ENCODE measurements at places on chromosomes 7 and 10.

DNA sequence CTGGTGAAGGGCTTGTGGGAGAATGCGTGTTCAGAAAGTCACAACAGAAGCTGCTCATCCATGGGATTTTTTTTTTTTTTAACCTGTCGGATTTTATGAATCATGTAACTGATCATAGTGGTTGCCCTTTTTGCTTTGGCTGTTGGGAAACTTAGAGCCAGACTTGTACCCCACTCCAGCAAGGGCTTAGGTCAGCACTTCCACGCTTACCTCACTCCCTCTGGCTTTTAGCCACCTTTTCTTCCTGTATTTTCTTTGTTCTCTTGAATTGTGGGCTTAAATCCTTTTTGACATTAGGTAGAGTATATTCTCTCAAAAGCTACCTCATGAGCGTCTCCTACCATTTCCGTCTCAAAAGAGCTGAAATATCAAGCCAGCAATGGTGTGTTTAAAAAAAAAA, 113.6 kb upstream of the BTBD16 start:
- no peak for DNase-seq

GRCh38 chr7:65907501-65908198, 34.8 kb downstream of the VKORC1L1 start:
- DNase-seq: peak; percentile 29

- DNase-seq: no peak
Measured at GRCh38 chr10:79434821-79435251, 10.6 kb downstream of the ZCCHC24 start.

GRCh38 chr7:27605283-27605682, 57.4 kb downstream of the HIBADH start:
- DNase-seq: no peak

DNA sequence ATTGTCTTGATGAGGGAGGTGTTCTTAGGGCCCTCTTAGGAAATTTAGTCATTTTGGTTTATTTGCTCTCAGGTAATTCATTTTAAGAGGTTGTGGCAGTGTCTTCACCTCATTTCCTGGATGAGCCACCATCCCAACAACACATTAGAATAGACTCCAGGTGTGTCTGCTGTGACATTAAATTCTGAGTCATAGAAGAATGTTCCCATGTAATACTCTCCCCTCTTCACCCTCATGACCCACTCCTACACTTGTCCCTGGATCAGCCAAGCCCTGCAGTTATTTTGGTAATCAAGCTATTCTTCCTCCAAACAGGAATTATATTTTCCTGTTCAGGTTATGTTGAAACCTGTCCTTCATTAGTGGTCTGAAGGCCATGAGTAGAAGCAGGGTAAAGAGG, 944.1 kb downstream of the SORCS3 start:
- DNase-seq: no peak

DNA sequence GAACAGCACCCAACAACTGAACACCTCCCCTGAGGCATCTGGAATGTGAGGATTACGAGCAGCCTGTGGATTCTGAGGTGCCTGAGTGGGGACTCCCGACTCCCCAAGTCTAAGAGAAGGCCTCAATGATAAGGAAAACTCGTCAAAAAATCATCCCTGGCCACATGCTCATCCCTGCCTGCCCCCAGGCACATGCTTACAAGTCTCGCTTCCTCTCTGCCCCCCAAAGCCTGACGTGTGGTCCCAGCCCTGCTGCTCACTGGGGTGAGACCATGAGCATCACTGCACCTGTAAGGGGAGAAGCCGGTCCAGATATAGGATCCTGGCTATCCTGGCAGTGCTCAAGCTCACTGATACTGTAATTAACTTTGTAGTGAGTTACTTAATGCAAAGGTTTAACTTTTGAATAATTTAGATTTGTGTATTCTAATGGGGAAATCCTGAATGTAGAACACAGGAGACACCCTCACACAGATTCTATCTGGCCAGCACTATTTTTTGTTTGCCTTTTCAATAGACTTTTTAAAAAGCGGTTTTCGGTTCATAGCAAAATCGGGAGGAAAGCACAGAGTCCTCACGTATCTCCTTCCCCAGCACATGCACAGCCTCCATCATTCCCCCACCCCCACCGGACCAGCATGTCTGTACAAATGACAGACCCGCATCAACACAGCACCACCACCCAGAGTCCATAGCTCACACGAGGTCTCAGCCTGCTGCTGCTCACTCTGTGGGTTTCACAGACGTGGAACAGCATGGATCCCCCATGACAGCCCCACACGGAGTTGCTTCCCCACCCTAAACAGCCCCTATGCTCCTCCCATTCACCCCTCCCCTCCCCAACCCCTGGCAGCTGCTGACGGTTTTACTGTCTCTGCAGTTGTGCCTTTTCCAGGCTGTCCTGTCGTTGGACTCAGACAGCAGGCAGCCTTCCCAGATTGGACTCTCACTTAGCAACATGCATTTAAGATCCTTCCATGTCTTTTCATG, 167.9 kb downstream of the DIP2C start:
- no peak for DNase-seq

DNA sequence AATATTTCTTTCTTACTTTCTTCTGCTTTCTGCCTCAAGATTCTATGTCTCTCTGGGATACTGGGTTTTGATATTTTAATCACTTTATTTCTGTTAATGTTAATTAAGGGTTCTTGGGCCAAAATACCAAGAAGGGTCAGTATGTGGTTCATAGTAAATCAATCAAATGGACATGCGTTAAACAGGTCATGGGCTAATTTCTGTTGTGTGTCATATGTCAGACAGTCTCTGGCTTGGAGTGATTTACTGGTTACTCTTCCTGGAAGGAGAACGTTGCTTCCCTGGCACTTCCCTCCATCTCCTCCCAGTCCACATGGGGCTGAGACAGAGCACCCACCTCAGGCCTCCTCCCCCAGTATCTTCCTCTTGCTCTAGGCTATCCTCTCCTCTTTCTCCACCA, 489.1 kb downstream of the SUGCT start:
- no peak for DNase-seq

Measured in NCI-H748 treated with DMSO at 0.1 percent for 48 hours (cell line).